ENCODE measurements at places on chromosomes 6 and 20.

GRCh38 chr6:170369403-170369802 lies 62.8 kb downstream of the FAM120B start:
- DNase-seq: no peak

GRCh38 chr20:35578469-35578868 lies 36.6 kb downstream of the ERGIC3 start:
- DNase-seq: no peak

GRCh38 chr6:152146385-152146784 lies 338.9 kb downstream of the ESR1 start:
- peak; percentile 65 for DNase-seq

GRCh38 chr6:108798670-108799353 lies 49.4 kb upstream of the ARMC2 start:
- DNase-seq: no peak

DNA sequence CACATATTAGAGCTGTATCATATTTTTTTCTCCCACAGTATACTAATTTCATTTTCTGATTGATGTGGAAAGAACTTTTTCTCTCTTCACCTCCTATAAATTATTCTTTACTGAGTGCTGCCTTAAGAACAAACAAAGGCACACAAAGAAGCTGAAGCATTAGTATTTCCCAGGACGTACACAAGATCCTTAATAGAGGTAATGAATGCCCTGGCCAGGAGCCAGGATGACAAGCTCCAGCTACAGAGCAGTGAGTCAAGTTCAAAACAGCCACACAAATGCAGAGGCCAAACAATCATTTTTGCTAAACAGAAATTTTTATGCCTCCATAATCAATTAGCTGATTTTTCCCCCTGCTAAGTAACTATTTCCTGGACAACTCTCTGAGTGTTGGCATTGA lies 639.6 kb downstream of the EPHA7 start:
- DNase-seq: no peak

DNA sequence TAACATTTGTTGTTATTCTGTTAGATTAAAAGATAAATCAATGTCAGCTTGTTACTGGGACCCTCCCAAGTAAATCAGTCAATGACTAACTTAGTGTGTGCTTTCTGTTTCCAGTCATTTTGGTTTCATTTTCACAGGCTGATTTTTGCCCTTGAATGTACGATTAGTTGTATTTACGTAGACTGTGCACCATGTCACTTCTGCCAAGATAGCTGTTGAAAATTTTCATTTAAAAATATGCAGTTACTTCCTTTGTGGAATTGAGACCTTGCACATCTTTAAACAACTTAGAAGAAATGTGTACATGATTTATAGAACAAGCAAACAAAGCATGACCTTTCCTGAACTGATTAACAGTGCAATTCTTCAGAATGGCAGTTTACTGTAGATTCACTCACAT lies 944.8 kb upstream of the CITED2 start:
- no peak for DNase-seq

DNA sequence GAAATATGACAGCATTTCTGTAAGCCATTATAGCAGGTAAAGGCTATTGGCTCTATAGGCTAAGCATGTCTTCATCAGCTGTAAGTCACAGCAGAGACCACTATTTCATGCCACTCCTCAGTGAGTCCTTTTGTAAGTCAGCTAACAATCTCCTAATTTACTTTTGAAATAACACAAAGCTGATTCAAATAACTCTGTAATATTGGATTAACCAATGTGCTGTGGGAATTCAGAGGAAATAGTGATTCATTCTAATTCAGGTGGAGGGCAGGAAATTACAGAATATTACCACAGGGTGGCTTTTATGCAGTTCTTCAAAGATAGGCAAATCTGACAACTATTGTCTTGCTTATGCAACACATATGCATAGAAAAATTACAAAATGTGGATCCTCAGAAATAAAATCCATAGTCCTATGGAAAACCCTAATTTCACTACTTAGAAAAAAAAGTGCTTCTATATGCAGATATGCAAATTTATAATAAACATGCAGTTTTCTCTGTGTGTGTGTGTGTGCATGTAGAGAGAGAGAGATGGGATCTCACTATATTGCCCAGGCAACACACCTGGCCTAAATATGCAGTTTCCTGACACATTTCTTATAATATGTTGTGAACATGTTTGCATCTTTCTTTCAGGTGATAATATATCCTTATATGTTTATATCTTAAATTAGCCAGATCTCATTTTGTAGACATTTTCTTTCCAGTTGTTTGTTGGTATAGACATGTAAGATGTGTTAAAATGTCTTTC lies 4.8 kb upstream of the SMIM28 start:
- DNase-seq: no peak

GRCh38 chr6:140091895-140092294 lies 717.4 kb upstream of the CITED2 start:
- DNase-seq: no peak

DNA sequence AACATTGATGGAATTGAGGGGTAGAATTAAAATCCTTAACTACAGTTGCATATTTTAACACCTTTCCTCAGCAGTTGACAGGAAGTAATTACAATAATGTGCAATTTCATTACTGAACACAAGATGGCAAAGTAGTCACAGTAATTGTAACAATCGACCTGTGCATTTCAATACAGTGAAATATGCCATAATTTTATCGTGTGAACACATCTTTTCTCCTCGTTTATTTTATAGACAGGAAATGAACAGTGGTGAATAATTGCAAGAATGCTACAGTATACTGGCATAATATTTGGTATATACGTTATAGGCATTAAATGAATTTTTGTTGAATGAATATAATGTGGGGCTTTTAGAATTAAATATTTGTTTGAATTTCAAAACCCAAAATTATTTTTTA lies 25.0 kb downstream of the CYB5R4 start:
- no peak for DNase-seq

GRCh38 chr6:45698046-45698445 lies 317.6 kb downstream of the CLIC5 start:
- no peak for DNase-seq

GRCh38 chr6:34152806-34153520 lies 7.1 kb upstream of the GRM4 start:
- DNase-seq: no peak

GRCh38 chr6:142518126-142518525 lies 216.3 kb downstream of the ADGRG6 start:
- no peak for DNase-seq

GRCh38 chr6:112879920-112880413 lies 532.8 kb downstream of the RFPL4B start:
- DNase-seq: no peak

DNA sequence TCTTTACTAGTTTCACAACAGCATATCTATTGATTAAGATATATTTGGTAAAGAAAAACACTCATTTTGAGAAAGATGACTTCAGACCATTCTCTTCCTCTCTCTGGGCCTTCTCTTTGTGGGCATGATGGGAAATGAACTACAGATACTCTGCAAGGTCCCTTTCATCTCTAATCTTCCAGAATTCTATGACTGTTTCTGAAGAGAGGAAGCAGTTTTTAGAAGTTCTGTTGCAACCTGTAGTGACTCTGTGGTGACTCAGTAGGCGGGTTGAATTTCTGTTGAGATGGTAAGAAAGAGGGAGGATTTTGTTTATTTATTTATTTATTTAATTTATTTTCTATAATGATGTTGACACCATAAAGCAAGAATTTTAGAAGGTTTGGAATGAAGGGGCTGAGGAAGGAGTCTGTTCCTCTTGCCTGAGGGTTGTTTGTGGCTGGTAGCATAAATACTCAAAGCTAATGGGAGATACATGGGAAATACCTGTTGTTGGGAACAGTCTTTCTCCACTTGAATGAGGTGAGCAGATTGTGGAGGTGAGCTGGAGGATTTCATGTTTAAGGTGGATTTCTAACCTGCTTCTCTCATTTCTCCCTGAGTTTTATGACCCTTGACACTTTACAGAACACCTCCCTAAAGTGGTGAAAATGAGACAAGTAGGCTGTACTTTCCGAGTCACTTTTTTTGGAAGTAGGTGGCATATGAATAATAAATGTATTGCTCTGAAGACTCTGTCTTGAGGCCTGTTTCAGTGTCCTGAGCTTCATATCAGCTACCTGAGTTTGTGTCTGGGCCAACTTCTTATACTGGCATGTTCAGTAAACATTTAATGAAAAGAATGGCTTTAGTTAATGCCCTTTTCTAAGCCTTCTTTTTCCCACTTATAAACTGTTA lies 15.0 kb downstream of the ACSS2 start:
- peak; percentile 48 for DNase-seq

GRCh38 chr6:42158631-42159030 lies 14.5 kb upstream of the GUCA1A start:
- no peak for DNase-seq

- DNase-seq: no peak
These were observed 143.1 kb downstream of the EDN3 start for GRCh38 chr20:59443550-59443949.

GRCh38 chr6:2970753-2971419 lies 481 bp downstream of the SERPINB6 start:
- DNase-seq: no peak

- no peak for DNase-seq
These were observed 40.7 kb downstream of the BFSP1 start for GRCh38 chr20:17490501-17490900.

DNA sequence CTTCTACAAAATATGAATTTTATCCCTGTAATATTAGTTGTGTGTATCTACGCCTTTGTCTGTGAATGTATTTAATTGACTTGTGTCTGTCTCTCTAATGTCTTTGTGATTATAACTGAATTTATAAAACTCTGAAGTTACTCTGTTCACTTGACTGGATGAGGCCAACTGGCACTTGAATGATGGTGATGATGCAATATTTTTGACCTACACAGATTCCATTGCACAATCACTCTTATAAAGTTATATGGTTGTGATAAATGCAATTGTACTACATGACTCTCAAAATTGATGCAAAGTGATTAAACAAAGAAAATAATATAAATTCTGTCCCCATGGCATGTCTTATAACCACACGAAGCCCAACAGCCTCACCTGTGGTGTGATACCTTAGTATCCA lies 287.3 kb upstream of the PLN start:
- no peak for DNase-seq

GRCh38 chr20:55166063-55166462 lies 690.7 kb downstream of the DOK5 start:
- DNase-seq: no peak

DNA sequence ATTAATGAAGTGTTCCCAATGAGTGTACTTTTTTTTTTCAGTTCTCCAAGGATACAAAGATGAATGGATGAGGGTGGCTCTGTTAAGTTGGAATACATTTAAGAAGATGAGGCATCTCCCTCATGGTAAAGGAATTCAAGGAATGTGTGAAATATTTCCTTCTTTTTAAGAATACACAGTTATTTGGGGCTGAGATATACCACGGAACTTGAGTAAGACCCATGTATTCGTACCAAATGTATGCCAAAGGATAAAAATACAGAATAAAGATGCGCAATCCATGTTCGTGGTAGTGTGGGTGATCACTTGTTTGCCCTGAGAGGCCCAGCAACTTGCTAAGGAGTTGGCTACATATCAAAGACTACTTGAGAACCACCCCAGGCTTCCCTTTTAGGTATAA lies 164.2 kb upstream of the TCF21 start:
- no peak for DNase-seq

DNA sequence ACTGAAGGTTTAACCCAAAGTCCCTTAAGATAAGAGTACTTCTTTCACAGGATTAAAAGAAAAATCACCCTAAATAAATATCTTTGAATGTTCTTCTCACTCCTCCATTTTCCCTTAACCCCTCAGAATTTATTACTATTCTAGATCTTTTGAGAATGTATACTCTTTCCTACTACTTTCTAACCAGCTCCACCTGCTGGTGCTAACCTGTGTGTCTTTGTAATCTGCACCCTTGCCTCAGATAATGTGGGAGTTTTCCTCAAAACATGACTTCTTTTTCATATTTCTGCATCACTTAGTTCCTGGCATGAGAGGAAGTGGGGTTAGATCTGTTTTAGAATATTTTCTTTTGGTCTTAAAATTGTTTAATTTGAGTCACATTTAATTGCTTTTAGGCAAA lies 394.2 kb downstream of the BMP2 start:
- DNase-seq: no peak

DNA sequence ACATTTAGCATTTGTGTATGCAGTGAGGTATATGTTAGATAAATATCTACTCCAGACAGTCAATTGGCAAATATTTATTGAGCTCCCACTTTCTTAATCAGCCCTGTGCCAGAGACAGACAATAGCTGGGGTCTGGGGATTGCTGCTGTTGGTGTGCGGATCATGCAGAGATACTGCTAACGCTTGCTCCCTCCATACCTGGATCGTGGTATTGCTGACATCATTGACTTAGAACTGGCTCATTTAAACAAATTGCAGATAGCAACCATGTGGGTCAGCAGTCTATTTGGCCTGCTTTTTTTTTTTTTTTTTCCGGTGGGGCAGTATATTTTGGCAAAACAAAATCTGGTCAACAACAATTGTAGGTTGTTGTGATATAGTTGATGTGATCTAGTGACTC lies 9.5 kb downstream of the ARID1B start:
- no peak for DNase-seq

GRCh38 chr6:104421650-104422049 lies 438.1 kb downstream of the HACE1 start:
- DNase-seq: no peak

DNA sequence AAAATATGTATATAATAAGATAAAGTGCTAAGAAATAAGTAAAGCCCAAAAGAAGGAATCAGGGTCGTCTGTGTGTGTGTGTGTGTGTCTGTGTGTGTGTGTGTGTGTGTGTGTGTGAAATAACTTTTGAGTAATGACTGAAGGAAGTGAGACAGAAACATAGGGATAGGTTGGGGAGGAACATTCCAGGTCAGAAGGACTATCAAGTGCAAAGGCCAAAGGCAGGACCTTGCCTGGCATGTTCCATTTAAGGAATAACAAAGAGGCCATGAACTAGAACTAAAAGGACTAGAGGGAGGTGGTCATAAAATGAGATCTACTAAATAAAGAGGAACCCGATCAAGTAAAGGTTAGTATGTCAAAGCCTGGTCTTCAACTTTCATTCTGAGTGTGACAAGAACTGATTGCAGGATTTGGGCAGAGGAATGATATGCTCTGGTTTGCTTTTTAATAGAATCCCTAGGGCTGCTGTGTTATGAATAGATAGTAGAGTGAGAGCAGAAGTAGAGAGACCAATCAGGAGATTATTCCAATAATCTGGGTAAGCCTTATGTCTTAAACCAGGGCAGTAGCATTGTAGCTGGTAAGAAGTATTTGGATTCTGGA lies 6.9 kb downstream of the ENPP3 start:
- no peak for DNase-seq

GRCh38 chr6:21180155-21180554 lies 413.4 kb upstream of the SOX4 start:
- DNase-seq: no peak

DNA sequence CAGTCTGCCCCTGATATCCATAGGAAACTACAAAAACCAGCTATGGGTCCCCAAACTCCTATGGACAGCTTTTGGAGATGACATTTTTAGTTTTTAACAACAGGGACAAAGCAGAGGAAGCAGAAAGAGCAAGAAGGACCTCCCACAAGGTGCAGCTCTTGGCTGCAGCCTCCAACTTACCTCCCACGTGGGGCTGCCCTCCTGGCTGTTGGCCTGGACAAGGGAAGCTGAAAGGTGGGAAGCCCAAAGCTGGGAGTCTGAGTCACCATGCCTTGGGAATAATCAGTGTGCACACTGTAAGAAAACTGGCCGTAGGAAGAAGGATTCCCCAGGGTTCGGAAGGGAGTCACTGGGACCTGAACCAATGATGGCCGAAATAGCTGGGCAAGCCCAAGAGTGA lies 51.8 kb upstream of the PAX1 start:
- DNase-seq: no peak
